Left cardiac atrium (tissue), 4 donors: ENCODE measurements at places on chromosomes 1 and 21. TPM values are rescaled to one million over a fixed set of nuclear protein-coding genes. Genes with fewer than 3 reads are reported as not detected.
A peak's percentile ranks its signal among the peaks of the same experiment; 100 is the strongest.

Gene PTGER3
- total RNA-seq = 22.6 TPM

Gene IQGAP3
- total RNA-seq = 0.26 TPM

Gene SH2D5
- 0.44 TPM for total RNA-seq

Gene CLCA4
- total RNA-seq = not detected

Gene ADORA3
- total RNA-seq = 6.6 TPM

Gene CNN3
- total RNA-seq = 162 TPM

Gene C1orf115
- total RNA-seq = 31.2 TPM

Gene NFASC
- total RNA-seq = 57.7 TPM

- no peak for DNase-seq
These were observed 239.7 kb upstream of the KCNK2 start for GRCh38 chr1:214842856-214843255.

- no peak for DNase-seq
These were observed 26.1 kb upstream of the GJA5 start for GRCh38 chr1:147786536-147786935.

DNA sequence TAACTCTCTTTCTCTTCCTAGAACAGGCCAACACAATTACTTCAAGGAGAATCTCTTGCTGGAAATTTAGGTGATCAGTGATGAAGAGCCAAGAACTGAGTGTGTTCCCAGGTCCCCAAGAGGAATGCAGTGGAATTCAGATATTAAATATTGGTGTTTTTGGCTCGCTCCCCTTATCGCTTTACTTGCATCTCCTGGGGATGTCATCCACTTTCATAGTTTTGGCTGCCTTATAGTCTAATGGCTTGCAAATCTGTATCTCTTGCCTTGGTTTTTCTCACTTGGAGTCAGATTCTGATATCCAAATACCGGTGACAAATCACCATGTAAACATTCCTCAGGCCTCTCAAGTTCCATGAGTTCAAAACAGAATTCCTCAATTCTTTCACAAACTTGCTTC is 151.0 kb upstream of the C1orf87 start:
- DNase-seq = no peak

GRCh38 chr21:30719401-30719800 is 824 bp upstream of the KRTAP21-3 start:
- no peak for DNase-seq

DNA sequence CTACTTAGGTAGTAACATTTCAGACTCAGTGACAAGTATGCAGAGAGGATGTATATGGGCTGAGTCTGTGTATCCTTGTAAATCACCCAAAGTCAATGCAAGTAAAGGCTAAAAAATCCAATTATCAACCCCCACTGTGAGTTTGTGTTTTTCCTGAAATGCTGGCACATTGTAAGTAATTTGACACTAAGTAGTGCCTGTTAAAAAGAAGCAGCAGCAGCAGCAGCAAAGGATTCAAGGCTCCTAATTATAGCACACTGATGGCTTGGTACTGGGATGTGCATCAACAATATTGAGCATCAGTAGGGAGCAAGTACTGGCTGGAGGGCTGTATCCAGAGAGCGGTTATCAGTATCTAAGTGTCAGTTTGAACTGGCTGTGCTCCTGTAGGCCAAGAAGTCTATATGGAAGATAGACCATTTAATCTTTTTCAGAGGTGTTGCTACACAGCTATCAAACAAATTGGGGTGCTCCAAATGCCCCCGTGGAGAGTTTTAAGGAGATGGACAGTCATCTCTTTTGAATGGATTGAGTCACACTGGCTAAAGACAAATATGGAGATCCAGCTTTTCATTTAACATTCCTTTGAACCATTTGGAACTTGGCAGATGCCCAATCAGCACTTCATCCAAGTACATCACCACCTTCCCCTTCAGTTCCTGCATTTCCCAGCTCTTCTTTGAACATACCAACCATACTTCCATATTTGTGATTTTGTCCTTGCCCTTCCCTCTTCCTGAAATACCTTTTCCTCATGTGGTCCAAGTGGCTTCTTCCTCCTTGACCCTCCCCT is 241.2 kb upstream of the ST6GALNAC5 start:
- no peak for DNase-seq

GRCh38 chr1:78303620-78304019 is 187.2 kb upstream of the PTGFR start:
- peak; percentile 31 for DNase-seq

DNA sequence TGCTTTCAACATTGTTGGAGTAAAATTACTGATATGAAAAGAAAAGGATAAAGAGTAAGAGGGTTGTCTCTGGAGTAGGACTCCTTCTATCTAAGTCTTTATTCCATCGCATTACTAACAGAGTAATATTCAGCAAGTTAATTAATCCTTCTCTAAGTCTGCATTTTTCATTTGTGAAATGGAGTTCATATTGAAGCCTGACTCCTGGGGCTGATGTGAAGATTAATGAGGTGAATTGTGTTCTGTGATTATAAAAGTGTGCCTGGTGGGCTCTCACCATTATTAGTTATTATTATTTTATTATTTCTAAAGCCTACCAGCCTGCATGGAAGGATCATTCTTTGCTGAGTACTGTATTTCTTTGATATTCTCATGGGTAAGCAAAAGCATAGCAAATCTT is 1096.7 kb downstream of the KCNT2 start:
- no peak for DNase-seq

GRCh38 chr1:175690298-175690697 is 53.1 kb downstream of the TNR start:
- DNase-seq = no peak

- DNase-seq = no peak
These were observed 197.7 kb downstream of the CTH start for GRCh38 chr1:70608815-70609214.

GRCh38 chr1:185720633-185721272 is 13.4 kb upstream of the HMCN1 start:
- DNase-seq = no peak

DNA sequence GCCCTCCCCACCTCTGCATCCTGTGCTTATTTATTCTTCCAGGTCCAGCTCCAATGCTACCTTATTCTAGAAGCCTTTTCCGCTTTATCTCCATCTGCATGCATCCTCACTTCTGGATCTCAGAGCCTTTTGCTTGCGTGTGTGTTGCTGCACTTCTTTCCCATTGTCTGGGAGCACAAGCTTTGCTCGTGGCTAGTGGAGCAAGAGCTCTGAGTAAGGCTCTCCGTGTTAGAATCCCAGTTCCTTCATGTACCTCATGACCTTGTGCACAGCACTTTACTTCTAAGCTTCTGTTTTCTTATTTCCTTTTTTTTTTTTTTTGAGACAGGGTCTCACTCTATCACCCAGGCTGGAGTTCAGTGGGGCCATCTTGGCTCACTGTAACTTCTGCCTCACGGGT is 140.0 kb upstream of the POU3F1 start:
- no peak for DNase-seq

GRCh38 chr1:7268983-7269382 is 483.7 kb downstream of the CAMTA1 start:
- DNase-seq = no peak

- no peak for DNase-seq
These were observed 10.2 kb downstream of the DDI2 start for GRCh38 chr1:15627343-15627988.

DNA sequence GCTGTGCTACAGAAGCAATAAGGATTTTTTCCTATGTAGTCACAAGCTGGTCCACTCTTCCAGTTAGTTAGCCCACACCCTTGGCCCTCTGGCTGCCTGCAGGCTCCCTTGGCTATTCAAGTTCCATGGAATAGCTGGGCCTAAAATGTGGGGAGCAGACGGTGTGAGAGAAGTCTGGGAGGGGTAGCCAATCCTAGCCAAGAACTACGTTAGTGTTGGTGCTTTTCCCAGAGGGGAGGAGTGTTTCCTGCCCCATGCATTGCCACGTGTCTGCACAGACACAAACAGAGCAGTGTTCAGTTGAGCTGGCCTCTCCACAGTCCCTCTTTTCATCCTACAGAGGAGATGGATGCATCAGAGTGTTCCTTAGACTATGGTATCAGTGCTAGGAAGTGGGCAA is 59.0 kb upstream of the IPO9 start:
- DNase-seq = peak; percentile 62

DNA sequence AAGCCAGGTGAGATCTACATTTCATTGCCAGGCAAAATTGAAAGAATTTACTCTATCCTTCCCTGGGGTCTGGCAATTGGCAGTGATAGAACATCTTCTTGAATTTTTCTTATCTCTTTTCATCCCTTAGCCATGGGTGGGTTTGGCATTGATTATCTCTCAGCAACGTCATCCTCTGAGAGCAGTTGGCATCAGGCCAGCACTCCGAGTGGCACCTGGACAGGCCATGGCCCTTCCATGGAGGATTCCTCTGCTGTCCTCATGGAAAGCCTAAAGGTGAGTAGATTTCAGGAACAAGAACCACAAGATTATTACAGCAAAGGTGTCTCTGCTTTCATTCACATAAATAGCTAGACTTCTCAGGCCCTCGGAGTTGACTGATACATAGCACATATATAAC is 39.3 kb downstream of the NCF2 start:
- no peak for DNase-seq

DNA sequence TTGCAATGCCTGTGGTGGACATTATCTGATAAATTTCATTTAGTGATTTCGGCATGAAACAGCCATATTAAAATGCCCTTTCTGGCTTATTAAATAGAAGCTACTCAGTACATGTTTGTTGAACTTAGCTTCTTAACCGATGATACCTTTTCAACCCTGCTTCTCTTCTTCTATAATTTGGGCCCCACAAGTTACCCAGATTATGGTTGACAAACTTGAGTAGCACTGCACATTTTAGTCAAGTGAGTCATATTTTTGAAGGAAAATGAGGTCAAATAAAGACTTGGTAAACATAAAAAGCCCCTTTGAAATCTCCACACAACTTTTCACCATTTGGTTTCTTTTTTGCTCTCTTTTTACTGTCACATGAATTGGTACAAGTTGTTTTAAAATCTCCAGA is 33.8 kb downstream of the GIPC2 start:
- DNase-seq = no peak

- no peak for DNase-seq
These were observed 15.6 kb downstream of the SLFNL1 start for GRCh38 chr1:41005876-41006275.

DNA sequence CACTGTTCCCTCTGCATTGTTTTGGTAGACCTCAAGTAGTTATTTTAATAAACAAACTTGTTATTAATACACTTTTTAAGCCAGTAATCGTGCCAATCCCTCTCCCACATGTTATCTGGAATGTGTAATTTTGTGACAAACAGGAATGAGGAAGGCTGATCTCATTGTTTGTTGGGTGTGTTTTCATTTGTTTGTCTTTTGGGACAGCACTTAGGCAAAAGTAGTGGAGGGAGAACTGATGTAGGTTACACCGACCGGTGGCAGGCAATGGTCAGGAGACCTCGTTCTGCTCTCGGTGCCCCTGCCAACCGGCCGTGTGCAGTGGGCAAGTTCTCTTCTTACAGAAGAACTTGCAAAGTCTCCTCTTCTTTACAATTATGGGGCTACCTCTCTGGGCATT is 99.8 kb downstream of the HUNK start:
- no peak for DNase-seq

GRCh38 chr1:65986146-65986545 is 193.5 kb downstream of the PDE4B start:
- DNase-seq = no peak

GRCh38 chr1:183879494-183879893 is 74.6 kb downstream of the RGL1 start:
- DNase-seq = no peak

DNA sequence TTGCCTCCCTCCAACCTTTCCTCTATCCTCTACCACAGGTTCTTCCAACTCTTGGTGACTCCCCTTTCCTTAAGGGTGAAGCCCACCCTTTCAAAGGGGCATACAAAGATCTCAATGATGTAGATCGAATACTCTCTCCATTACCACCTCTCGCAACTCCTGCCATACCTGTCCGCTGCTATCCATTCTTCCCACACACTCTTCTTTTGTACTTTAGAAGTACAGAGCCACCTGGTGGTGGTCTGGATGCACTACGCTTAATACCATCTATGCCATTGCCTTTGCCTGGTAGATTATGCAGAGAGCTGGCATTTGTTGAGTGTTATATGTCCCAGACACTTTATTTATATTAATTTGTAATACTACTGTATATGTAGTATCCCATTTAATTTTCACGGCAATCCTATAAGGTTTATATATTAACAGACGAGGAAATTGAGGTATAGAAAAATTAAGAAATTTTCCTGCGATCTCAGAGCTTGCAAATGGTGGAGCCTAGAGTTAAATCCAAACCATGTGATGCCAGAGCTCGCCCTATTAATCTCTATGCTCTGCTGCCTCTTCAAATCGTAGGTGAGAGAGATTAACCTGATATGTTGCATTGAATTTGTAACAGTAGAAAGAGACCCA is 22.9 kb downstream of the TSHB start:
- peak; percentile 45 for DNase-seq

DNA sequence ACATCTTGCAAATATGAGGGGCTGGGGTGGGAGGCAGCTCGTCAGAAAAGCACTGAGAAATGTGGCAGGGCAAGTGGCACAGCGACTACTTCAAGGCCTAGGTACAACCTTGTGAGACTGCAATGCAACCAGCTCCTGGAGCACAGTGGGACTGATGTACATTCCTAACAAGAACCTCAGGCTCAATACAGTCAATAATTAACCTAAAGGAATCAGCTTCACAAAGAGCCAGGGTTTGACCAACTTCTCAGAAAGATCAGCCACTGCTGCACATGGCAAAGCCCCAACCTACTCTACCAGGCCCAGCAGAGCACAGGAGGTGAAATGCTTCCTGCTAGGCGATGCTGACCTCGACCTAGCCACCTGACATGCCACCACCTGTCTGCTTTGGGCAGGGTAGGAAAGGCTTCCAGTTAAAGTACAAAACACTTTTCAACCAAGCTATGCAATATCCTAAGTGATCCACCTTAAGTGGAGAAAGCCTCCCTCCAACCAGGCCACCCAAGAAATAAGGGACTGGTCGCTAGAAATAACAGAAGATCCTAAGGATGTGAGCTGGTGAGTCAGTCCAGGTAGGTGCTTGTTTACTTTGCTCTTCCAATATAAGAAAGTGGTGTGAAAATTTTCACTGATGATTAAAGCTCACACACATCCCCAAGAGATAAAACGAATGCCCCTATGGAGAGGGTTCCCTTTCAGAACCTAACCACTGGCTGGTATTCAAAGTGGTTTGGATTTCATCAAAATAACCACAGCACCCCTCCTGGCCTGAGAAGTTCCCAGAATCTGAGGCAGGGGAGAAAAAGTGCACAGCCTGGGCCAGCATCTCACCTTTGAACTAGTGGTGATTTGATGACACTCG is 2.1 kb downstream of the RIPK4 start:
- DNase-seq = no peak

DNA sequence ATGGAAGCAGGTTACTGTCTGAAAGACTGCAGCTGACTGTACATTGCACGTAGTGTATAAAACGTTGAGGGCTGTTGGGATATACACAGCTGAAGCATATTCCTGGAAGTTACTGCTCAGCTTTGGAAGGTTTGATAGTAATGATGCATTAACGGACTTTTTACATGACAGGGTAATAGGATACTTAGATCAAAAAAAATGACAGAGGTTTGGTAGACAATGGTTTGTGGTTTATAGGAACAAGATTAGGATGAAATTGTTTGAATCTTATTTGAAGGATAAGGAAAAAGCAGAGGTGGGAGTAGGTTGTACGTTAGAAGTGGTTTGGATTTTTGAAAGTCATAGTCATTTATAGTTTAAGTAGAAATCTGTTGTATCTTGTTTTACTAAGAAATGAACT is 33.0 kb downstream of the ADGRL2 start:
- DNase-seq = no peak

- DNase-seq = no peak
These were observed 117.2 kb upstream of the FGGY start for GRCh38 chr1:59179673-59180072.
